Activated CD4-positive, CD25-positive, alpha-beta regulatory T cell (primary cell): ENCODE measurements at places on chromosomes 13 and 19.

DNA sequence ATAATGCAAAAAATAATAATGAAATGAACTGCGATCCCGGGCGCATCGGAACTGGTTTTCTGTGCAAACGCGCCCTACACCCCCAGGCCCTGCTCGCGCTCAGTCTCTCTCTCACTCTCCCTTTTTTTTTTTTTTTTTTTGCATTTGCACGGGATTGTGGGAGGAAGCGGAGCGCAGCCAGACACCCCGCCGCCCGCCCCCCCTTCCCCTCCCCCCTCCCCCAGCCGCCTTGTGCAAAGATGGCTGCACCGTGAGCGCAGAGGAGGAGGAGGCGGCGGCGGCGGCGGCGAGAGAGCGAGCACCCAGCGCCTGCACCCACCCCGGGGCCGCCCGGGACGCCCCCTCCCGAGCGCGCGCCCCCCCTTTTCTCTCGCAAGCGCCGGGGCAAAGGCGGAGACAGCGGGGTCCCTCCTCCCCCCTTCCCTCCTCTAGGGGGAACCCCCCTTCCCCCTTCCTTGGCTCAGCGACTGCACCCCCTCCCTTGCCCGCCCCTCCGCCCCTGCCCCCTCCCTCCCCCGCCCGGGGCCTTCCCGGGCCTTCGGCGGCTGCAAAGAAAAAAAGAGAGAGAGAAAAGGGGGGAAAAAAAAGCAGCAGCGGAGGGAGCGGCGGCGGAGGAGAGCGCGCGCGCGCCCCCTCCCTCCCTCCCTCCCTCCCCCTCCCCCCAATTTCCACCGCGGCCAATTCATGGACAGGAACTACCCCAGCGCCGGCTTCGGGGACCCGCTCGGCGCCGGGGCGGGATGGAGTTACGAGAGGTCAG, at the start of gene PRR12:
Gene PRR12, plus strand, starts transcription at position 212 of the 760 bp plus-strand sequence. Its CDS starts 473 bp downstream, at position 685.
- peak; percentile 58 for DNase-seq

DNA sequence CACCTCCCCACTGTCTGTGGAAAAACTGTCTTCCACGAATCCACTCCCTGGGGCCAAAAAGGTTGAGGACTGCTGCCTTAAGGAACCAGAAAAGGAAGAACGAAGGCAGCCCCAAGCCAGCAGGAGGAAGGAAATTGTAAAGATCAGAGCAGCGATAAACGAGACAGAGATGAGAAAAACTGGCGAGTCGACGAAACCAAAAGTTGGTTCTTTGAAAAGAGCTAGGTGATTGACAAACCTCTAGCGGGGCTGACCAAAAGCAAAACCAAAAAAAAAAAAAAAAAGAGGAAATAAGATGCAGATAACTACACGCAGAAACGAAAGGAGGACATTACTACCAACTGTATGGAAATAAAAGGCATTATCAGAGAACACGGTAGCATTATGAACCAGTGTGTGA, 76.9 kb downstream of the GADD45B start:
- no peak for DNase-seq

DNA sequence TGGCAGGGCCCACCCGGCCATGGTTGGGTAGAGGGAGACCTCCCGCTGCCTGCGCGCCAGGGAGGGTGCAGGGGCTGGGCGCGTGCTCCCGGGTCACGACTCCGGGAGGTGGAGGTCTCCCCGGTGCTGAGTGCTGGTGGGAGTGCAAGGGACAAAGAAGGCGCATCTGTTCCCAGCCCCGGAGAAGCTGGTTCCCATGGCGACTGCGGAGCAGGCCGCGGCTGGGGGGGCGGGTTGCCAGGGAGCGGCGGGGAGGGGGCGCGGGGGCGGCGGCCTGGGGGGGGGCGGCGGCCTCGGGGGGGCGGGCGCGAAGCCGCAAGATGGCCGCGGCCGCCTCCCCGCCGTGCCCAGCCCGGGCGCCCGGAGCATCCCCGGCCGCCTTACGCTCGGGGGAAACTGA, 1.2 kb downstream of the CBARP start:
- DNase-seq: no peak

DNA sequence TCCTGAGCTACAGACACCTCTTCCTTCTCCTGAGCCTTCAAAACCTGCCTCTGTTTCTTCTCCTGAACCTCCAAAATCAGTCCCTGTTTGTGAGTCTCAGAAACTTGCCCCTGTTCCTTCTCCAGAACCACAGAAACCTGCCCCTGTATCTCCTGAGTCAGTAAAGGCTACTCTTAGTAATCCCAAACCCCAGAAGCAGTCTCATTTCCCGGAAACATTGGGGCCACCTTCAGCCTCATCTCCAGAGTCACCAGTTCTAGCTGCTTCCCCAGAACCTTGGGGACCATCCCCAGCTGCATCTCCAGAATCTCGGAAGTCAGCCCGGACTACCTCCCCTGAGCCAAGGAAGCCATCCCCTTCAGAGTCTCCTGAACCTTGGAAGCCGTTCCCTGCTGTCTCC, 10.0 kb downstream of the CHAMP1 start:
- no peak for DNase-seq

- DNase-seq: no peak
Measured at GRCh38 chr19:40633207-40633606, 32.0 kb downstream of the LTBP4 start.

DNA sequence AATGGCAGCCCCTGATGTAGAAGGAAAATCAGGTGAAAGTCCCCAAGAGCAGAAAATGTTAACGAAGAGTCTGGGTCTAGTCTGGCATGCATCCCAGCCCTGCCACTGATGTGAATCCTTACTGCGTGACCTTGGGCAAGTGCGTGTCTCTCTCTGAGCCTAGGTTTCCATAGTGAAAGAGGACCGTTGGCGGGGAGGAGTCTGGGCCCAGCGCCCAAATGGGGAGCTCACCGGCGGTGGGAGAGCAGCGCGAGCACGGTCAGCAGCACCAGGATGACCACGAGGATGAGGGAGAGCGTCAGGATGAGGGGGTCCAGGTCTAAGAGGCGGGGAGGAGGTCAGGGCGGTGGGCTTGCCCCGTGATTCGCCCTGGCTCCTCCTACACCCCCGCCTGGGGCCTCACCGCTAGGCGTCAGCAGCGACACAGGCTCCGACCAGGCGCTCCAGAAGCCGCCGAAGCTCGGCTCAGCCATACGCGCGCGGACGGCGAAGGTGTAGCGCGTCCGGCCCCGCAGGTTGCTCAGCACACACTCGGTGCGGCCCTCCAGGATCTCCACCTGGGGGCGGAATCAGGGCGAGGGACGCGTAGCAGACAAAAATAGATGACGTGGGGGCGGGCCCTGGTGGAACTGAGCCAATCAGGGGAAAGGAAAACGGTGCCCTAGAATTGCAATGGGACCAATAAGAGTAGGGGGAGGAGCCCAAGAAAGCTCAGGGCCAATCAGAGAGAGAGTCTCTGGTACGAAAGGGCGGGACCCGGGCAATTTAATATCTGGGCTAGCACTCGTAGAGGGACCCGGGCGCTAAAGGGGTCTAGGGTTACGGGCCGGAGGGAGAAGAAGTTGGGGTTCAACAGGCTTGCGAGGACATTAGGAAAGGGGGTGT, 3.2 kb downstream of the EPOR start:
- peak; percentile 94 for DNase-seq

- DNase-seq: no peak
Measured at GRCh38 chr19:57269515-57270250, 10.6 kb upstream of the ZNF460 start.

GRCh38 chr13:98544104-98544710, 32.7 kb downstream of the STK24 start:
- DNase-seq: no peak

DNA sequence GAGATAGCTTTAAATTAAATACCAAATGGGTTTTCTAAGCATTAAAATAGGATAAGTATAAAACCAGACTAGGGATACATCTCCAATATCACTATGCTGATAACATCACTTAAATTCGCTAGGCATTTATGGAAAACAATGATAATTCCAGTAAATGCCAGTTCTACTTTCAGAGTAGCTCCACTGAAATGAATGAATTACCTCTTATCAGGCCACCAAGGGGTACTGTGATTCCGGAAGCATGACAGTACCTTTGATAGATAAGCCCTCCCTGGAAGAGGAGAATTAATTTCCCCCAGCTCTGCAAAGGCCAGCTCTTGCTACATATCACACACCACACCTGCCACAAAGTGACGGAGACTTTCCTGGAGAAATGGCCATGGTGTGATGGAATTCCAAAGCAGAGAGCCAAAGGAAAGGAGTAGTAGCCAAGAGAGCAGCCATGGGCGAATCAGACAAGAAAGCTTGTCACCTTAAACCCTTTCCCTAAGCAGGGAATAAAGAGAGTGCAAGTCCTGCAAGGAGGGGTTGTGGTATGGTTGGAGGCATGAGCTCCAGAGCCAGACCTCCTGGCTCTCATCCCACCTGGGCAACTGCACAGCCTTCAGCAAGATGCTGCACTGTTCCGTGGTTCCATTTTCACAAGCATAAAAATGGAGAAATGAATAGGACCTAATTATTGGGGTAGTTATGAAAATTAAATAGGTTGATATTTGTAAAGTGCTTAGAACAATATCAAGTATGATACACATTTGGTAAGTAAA, 423.1 kb downstream of the FGF14 start:
- DNase-seq: no peak

DNA sequence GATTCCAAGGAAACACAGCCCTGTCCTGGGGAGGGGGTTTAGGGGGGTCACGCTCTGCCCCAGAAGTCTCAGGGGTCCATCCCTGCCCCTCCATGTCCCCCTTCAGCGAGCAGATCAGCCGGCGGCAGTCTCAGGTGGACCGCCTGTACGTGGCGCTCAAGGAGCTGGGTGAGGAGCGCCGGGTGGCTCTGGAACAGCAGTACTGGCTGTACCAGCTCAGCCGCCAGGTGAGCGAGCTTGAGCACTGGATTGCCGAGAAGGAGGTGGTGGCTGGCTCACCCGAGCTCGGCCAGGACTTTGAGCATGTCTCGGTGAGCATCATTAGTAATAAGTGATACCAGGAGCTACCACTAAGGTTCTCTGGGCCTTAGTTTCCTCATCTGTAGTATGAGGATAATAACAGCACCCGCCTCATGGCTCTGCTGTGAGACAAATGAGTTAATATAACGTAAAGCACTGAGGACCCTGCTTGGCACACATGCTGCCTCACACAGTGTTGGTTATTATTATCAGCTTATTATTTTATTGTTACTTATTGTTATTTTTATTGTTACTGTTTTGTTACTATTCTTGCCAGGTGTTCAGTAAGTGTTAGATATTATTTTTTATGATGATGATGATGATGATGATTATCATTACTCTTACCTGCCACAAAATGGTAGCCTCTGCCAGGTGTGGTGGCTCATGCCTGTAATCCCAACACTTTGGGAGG, 20.5 kb upstream of the SHKBP1 start:
- no peak for DNase-seq

GRCh38 chr13:108185223-108185622, 30.1 kb downstream of the LIG4 start:
- DNase-seq: no peak

DNA sequence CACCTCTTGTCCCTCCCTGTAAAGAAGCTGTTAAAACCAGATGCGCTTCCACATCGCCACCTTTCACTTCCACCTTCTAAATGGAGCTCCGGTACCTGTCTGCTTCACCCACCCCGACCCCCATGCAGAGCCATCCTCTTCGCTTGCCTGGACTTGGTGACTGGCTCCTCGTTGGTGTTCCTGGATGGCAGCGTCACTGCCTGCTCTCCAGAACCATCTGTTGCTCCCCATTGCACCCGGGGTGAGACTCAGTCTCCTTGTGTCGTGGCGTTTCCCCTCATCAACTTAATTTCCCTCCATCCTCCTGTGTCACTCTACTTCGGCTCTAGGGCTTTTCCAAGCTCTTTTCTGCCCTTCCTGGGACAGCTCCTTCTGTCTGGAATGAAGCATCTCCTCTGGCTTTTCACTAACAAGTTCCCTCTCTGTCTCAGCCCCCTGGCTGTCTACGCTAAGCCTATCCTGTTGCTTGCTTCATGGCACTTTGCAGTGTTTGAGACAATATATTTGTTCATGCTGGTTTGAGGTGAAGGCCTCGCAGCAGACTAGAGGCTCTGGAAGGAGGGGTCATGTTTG, 10.3 kb downstream of the CEBPG start:
- DNase-seq: no peak

DNA sequence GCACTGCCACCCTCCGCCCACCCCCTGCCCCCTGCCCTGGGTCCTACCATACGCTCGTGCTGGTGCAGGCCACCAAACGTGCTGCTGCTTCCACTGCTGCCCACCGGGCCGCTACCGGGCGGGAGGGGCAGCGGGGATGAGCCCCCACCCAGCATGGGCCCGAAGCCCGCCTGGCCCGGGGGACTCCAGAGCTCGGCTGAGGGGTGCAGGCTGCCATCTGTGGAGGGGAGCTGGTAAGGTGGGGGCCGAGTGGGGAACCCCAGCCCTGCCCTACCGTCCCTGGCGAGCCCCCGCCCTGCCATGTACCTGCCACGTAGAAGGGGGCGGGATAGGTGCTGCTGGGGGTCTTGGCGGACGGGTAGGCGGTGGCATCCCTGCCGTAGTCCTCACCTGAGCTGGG, 16.7 kb upstream of the UQCR11 start:
- DNase-seq: no peak

GRCh38 chr19:17411801-17412200, 6.4 kb upstream of the BST2 start:
- no peak for DNase-seq

- DNase-seq: no peak
Measured at GRCh38 chr13:42747399-42747873, 33.9 kb upstream of the FAM216B start.

- DNase-seq: no peak
Measured at GRCh38 chr19:2454962-2455850, 1.6 kb downstream of the LMNB2 start.

- no peak for DNase-seq
Measured at GRCh38 chr19:32287811-32288227, 57.6 kb upstream of the ZNF507 start.

- no peak for DNase-seq
Measured at GRCh38 chr13:53191091-53191490, 162.5 kb downstream of the OLFM4 start.

DNA sequence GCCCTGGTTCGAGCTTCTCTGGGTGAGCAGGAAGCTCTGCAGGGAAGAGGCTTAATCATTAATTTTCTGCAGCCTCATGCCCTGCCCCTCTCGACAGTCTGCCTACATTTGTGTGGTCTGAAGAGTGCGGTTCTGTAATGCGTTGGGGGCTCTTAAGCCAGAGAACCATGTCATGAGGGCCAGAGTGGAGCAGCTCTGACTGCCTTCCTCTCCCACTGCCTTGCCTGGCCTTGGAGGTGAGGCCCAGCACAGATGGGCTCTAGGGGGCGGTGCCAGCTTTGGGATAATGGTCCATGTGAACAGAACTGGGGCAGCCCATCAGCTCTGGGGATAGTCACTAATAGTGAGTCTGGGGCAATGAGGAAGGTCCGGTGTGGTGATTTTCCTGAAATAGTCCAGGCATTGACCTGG, 5.7 kb downstream of the FGF9 start:
- DNase-seq: no peak

- DNase-seq: no peak
Measured at GRCh38 chr19:51477344-51477743, 995 bp upstream of the CEACAM18 start.

GRCh38 chr13:23377983-23378632, 55.4 kb downstream of the SACS start:
- DNase-seq: no peak
